ENCODE measurements at places on chromosomes 7 and 10. TPM values are rescaled to one million over a fixed set of nuclear protein-coding genes. Genes with fewer than 3 reads are reported as not detected.

Gene DIP2C
- total RNA-seq = 24.3 TPM

Gene ANKRD7
- 3.1 TPM for total RNA-seq

Gene FOXI2
- not detected for total RNA-seq

Gene IFIT1B
- total RNA-seq = 2.2 TPM

Gene HKDC1
- not detected for total RNA-seq

Gene ZCCHC24
- 43.5 TPM for total RNA-seq

Gene CDK14
- 78.5 TPM for total RNA-seq

Gene GDF2
- not detected for total RNA-seq

Gene LOXL4
- 8.8 TPM for total RNA-seq

Gene CLEC2L
- total RNA-seq = 0.32 TPM

Gene CDHR3
- total RNA-seq = 10.8 TPM

Gene CUZD1
- total RNA-seq = 0.63 TPM

Gene OPN1SW
- not detected for total RNA-seq

Gene SLC39A12
- total RNA-seq = not detected

Gene SFRP5
- 1.1 TPM for total RNA-seq

Gene EGFR
- 28.2 TPM for total RNA-seq

Gene TRIM74
- not detected for total RNA-seq

Gene PARD3
- total RNA-seq = 89.1 TPM

Gene DNAJB6
- 90.4 TPM for total RNA-seq

Gene PAPOLB
- total RNA-seq = 2.2 TPM

Gene SORBS1
- 297 TPM for total RNA-seq

Gene ELMO1
- 86.7 TPM for total RNA-seq

Gene HDAC9
- total RNA-seq = 61.6 TPM

Gene GDF10
- total RNA-seq = 7.8 TPM

Gene PNLIP
- not detected for total RNA-seq

Data from urinary bladder (tissue), 4 donors.